WTC11 (cell line): ENCODE measurements at places on chromosomes 6 and 20. TPM values are rescaled to one million over a fixed set of nuclear protein-coding genes. Genes with fewer than 3 reads are reported as not detected.
A peak's percentile ranks its signal among the peaks of the same experiment; 100 is the strongest.

GRCh38 chr20:57742507-57743181 is 32.8 kb upstream of the PMEPA1 start:
- no peak overlapping the region for H3K4me3 ChIP-seq
- peaks cover 14% of the 10 kb centered on the region for H3K4me1 ChIP-seq
- no peaks in the 10 kb centered on the region for H3K36me3 ChIP-seq
- H3K27ac ChIP-seq = no peak overlapping the region

AHI1 gene
- 18.1 to 18.8 TPM (median 18.4 TPM) in 3 replicates for total RNA-seq

- H3K27ac ChIP-seq = no peak overlapping the region
- no peak overlapping the region for H3K4me3 ChIP-seq
- peaks cover 50% of the 10 kb centered on the region for H3K4me1 ChIP-seq
- no peaks in the 10 kb centered on the region; the same call in 1 of the 2 replicates for H3K27me3 ChIP-seq
- no peak for DNase-seq
Observed at GRCh38 chr6:40344566-40345167, 242.5 kb downstream of the LRFN2 start.

GRCh38 chr6:145318952-145319351 is 416.4 kb downstream of the EPM2A start:
- H3K36me3 ChIP-seq = no peaks in the 10 kb centered on the region; the same call in 1 of the 2 replicates
- no peak overlapping the region for H3K27ac ChIP-seq
- peaks cover 5% of the 10 kb centered on the region; the same call in 1 of the 2 replicates for H3K4me1 ChIP-seq
- no peak for DNase-seq

THEMIS gene
- total RNA-seq = 0.39 TPM in 1 of 3 replicates, not detected in the others

- peaks cover 6% of the 10 kb centered on the region for H3K27me3 ChIP-seq
- H3K4me3 ChIP-seq = no peak overlapping the region
- no peak overlapping the region for H3K27ac ChIP-seq
- H3K4me1 ChIP-seq = peaks cover 11% of the 10 kb centered on the region
- no peak for DNase-seq
- peaks cover 36% of the 10 kb centered on the region for H3K36me3 ChIP-seq
Observed at GRCh38 chr20:57647006-57647932, 27.0 kb upstream of the ZBP1 start.

DNA sequence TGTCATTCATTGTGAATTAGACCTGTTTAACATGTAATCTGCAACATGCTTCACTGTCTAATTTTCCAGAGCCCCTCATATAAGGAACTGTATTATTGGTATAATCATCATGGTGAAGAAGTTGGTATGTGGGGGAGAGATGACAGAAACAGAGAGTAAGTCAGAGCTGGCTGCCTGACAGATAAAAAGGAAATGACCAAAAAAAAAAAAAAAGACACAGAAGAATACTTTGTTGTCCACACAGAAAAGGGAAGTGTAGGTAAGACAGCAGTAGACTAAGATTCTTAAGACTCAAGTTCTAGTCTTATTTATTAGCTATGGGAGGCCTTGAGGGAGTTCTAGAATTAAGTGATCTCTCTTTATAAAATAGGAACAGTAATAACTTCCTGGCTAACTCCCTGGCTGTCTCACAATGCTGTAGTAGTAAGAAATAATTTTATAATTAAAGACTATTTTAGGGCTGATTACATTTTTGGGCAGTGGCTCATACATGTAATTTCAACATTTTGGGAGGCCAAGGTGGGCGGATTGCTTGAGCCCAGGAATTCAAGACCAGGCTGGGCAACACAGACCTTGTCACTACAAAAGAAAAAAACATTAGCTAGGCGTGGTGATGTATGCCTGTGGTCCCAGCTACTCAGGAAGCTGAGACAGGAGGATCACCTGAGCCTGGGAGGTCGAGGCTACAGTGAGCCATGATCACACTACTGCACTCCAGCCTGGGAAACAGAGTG is 102.5 kb downstream of the PRL start:
- DNase-seq = no peak
- H3K27ac ChIP-seq = peak overlapping the region; percentile 67
- H3K36me3 ChIP-seq = peaks cover 32% of the 10 kb centered on the region
- H3K27me3 ChIP-seq = no peaks in the 10 kb centered on the region
- H3K4me1 ChIP-seq = peaks cover 43% of the 10 kb centered on the region

LHFPL5 gene
- not detected in 3 replicates for total RNA-seq

DNA sequence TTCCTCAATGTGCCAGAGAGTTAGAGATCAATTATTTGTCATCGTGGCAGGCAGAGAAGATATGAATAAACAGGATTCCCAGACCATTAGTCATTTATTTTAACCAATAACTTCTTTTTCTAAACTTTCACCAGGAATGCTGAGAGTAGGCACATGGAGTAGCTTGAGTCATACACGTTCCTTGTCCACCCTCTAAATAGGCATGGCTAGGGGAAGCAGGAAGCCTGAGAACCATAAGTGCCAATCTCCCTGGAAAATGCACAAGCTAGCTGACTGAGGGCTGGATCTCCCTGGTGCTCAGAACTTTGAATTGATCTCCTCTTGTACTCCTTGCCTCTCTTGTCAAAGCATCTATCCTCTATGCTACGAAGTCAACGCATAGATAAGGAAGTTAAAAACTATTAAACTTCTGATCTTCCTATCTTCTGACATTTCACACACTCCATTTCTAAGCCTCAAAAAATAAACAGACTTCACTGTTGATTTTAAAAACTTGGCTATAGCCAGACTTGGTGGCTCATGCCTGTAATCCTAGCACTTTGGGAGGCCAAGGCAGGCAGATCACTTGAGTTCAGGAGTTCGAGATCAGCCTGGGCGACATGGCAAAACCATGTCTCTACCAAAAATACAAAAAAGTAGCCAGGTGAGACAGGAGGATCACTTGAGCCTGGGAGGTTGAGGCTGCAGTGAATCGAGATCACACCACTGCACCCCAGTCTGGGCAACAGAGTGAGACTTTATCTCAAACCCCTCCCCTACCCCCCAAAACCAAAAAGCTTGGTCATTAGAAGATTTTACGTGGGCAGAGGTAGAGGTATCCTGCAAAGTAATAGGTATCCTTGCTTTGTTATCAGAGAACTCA is 11.8 kb downstream of the ADTRP start:
- H3K4me3 ChIP-seq = no peak overlapping the region
- H3K27me3 ChIP-seq = peaks cover 3% of the 10 kb centered on the region
- no peak for DNase-seq

GRCh38 chr6:35432291-35432690 is 19.8 kb upstream of the FANCE start:
- no peak overlapping the region for H3K4me3 ChIP-seq
- no peaks in the 10 kb centered on the region for H3K27me3 ChIP-seq
- peaks cover 15% of the 10 kb centered on the region for H3K4me1 ChIP-seq
- no peak overlapping the region for H3K27ac ChIP-seq
- DNase-seq = no peak

- H3K4me3 ChIP-seq = no peak overlapping the region
- H3K27me3 ChIP-seq = peaks cover 3% of the 10 kb centered on the region
- DNase-seq = no peak
Observed at GRCh38 chr6:6516666-6517458, 71.7 kb upstream of the LY86 start.
